Forelimb muscle (tissue), 1 donor: ENCODE measurements at places on chromosomes 2 and 18. TPM values are rescaled to one million over a fixed set of nuclear protein-coding genes. Genes with fewer than 3 reads are reported as not detected.

Gene BBS5
- 6.7 TPM for polyA plus RNA-seq

- no peak for DNase-seq
Observed at GRCh38 chr2:116223912-116224311, 1590.6 kb upstream of the DDX18 start.

GRCh38 chr2:75134860-75135259 lies 64.5 kb downstream of the TACR1 start:
- DNase-seq = no peak

- no peak for DNase-seq
Observed at GRCh38 chr2:141280037-141280436, 850.8 kb downstream of the LRP1B start.

Gene ALLC
- polyA plus RNA-seq = not detected

DNA sequence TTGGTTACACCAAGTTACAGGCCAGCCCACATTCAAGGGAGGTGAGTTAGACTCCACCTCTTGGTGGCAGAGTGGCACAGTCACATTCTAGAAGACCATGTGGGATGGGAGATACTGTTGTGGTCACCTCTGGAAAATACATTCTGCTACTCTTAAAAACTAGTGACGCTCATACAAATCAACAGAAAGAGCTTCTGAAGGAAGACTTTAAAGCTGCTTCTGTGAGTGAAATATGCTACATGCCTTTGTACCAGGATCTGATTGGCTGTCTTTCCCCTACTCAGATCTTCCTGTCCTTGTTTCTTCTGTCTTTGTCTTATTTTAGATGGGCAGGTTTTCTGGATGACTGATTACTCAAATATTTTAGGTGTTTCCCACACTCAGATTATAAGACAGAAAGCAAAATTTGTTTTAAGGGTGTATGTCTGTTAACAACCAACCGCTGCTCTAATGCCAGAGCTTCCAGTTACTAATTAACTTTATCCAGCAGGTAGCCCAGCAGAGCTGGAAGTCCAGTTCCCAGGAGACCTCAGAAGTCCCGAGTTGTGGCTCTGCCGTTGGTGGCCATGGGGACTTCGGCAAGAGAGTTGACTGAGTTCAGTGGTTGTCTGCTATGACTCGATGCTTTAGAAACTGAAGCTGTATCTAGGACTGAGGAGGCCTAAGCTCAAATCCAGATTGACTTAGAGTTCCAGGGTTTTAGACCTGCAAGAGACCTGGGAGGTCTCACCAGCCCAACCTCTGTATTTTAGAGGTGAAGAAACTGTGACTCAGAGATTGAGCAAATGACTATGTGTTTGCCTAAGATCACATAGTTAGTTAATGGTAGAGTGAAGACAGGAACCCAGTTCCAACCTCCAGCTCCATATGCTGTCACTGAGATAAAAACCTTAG lies 7.4 kb downstream of the IL1R2 start:
- no peak for DNase-seq

DNA sequence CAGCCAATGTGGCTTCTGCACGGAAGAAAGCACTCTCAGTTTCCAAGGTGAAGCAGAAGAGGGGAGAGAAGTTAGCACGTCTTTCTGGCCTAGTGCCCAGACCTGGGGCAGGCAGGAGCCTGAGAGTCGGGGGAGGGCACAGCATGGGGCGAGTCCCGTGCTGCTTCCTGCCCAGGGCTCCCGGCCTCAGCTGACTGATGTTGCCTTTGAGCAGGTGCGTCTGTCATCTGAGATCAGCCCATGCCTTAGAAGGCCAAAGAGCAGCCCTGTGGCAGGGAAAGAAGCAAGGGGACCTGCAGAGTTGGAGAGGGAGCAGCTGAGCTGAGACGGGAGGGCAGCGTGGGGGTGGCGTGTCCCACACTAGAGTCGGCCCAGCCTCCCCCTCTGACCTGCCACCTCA lies 3.3 kb downstream of the KCNIP3 start:
- no peak for DNase-seq

DNA sequence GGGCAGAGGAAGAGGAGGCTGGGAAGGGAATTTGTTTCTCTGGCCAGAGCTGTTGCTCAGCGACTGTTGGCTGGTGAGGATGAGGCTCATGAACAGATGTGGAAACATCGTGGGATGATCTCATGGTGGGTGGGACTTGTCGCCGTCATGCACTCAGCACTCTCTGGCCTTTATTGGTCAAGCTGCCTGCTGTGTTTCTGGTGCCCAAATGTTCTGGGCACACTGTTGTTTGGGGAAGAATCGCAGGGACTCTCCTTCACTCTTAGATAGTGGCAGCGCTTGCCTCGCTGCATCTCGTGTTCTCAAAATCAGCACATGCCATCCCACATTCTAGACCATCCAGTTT lies 145.6 kb downstream of the AGAP1 start:
- peak; percentile 91 for DNase-seq

- DNase-seq = no peak
Observed at GRCh38 chr2:22579341-22579740, 805.6 kb upstream of the KLHL29 start.

- DNase-seq = no peak
Observed at GRCh38 chr2:9939587-9940485, 11.7 kb upstream of the GRHL1 start.

- DNase-seq = no peak
Observed at GRCh38 chr18:45007531-45007930, 326.8 kb downstream of the SETBP1 start.

DNA sequence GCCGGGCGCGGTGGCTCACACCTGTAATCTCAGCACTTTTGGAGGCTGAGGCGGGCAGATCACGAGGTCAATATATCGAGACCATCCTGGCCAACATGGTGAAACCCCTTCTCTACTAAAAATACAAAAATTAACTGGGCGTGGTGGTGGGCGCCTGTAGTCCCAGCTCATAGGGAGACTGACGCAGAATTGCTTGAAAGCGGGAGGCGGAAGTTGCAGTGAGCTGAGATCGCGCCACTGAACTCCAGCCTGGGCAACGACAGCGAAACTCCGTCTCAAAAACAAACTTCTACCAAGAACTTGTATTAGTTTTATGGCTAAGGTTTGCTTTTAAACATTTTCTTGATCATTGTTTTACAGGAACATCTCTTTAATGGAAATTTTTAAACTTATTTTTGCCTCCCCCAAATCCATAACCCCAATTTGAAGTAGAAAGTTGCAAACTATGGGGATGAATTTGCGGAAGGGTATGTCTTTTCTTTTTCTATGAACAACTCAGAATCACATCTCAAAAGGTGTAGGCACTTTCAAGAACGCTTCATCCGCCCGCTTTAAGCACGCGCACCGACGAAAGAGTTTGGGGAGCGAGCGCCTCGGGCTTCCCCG lies 46.8 kb upstream of the PTMA start:
- DNase-seq = no peak

Gene POTEI
- 0.04 TPM for polyA plus RNA-seq

DNA sequence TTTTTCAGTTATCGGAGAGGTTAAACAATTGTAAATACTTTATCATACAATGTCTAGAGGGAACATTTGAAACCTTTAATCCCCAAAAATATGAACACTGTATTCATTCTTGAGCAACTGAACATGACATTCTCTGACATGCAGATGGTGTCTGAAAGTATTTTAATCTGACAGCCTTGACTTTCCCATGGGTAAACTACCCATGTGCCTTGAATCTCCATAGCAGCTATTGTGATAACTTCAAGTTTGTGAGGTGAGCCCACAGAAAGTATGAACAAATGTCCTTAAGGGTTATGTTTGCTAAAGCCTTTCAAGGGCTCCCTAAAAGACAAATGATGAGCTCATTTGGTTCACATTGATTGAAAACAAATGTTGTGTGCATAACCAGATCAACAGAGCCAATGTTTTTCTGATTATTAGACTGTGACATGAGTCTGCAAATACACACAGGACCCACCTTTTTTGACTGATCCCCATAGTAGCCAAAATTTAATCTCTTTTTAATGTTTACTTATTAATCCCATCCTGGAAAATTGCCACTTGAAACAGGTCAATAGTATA lies 1326.0 kb downstream of the LRP1B start:
- no peak for DNase-seq

Gene SATB2
- polyA plus RNA-seq = 2.4 TPM

DNA sequence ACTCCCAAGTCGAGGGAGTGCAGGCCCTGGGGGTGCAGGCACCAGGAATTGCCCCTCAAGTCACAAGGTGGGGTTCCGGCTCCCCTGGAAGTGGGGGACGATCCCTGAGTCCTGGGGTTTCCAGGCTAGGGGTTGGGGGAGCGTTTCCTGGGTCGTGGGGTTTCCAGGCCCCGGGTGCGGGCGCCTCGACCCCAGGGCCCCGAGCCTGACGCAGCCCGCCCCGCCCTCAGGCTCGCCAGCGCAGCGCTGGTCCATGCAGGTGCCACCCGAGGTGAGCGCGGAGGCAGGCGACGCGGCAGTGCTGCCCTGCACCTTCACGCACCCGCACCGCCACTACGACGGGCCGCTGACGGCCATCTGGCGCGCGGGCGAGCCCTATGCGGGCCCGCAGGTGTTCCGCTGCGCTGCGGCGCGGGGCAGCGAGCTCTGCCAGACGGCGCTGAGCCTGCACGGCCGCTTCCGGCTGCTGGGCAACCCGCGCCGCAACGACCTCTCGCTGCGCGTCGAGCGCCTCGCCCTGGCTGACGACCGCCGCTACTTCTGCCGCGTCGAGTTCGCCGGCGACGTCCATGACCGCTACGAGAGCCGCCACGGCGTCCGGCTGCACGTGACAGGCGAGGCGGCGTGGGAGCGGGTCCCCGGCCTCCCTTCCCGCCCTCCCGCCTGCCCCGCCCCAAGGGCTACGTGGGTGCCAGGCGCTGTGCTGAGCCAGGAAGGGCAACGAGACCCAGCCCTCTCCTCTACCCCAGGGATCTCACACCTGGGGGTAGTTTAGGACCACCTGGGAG lies 12.0 kb downstream of the SIGLEC15 start:
- no peak for DNase-seq

GRCh38 chr18:6199777-6200176 lies 214.9 kb downstream of the L3MBTL4 start:
- DNase-seq = no peak

- no peak for DNase-seq
Observed at GRCh38 chr2:149587950-149588487, 444 bp upstream of the MMADHC start.

DNA sequence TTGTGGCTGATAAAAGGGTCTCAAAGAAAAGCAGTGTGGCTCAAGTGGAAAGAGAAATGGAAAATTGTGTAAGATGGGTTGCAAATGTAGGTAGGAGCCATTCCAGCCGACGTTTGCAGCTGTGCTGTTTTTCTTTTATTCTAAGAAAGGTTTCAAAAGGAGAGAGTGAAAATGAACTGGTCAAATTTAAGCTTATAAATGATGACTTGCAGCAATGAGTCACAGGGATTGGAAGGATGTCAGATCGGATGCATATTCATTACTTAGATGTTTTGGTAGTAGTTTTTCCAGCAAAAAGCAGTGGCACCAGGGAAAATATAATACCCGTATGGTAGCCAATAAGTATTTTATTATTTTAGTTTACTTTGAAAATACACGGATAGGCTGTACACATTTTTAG lies 79.1 kb downstream of the LRRTM4 start:
- DNase-seq = no peak

DNA sequence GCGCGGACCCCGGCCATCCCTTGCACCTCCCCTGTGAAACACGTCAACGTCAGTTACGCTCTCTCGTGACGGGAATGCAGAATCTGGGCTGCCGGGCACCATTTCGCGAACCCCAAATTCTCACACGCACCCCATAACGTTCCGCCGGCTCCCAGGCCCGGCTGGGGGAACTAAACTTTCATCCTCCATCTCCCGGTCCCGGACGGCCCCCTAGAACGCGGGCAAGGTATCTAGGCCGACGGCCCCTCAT lies 544 bp downstream of the DNAJC27 start:
- DNase-seq = no peak

Gene ZNF521
- 43.7 TPM for polyA plus RNA-seq

- DNase-seq = no peak
Observed at GRCh38 chr2:177383935-177384334, 8.6 kb upstream of the AGPS start.

Gene CXCR2
- 0.18 TPM for polyA plus RNA-seq

Gene ARHGAP25
- polyA plus RNA-seq = 2.6 TPM

DNA sequence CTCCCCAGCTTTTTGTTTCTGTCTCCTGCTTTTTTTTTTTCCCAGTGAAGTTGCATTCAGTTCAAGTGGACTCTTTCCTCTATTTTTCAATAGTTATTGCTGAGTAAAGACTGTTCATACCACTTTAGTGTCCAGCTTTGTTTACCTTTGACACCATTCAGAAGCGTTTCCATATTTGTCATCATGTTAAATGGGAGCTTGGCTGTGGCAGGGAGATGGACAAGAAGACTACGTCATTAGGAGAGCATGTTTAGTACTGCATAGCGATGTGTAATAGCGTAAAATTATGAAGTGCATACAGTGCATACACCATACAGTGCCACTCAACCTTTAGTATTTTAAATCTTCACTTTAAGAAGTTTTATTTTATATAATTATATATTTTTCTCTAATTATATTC lies 655.9 kb downstream of the DCC start:
- no peak for DNase-seq

DNA sequence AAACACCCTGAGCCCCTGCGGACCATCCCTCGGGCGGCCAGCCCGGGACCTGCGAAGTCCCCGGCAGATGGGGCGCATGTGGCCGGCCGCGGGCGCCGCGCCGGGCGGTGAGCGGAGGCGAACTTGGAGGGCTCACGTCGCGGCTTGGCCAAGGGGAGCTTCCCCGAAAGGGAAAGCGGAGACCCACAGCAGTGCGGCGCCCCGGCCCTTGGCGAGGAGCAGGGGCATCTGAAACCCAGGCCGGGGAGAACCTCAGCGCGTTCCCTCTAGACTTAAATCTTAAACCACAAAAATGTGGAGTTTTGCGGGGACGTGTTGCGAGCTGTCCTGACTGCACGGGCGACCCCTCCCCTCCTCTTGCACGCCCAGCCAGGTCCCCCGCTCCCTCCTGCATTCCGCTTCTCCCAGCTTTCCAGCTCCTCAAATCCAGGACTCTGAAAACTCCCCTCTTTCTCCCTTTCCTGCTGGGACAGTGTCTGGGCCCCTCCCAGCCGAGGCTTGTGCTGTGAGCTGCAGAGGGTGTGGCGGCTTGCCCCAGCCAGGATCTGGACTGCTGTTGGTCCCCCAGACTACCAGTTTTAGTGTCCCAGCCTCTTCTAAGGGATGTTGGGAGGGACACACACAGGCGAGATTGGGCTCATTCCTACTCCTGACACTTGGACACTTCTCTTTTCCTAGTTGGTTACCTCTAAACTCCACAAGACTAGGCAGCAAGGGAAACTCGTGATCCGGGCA lies 1.3 kb downstream of the FMNL2 start:
- DNase-seq = no peak

- no peak for DNase-seq
Observed at GRCh38 chr2:20619624-20620024, 31.3 kb downstream of the HS1BP3 start.

Gene C1GALT1C1L
- polyA plus RNA-seq = 1.0 TPM

DNA sequence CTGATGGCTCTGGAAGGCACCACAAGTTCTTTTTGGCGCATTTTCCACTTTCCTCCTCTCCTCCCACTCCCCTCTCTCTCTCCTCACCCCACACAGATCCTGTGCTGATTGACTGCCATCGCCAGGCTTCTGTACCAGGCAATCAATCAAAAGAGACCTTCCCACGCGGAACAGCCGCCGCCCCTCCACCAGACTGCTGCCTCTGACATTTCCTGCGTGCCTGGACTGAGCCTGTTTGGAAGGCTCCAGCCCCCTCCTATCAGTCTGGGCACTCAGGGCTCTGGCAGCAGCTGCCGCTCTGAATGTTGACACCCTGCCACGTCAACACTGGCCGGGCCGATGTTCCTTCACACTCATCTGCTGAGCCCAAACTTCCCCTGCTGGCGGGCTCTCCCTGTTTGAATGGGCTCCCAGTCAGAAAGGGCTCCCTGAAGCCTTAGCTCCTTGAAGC lies 467.7 kb downstream of the EPHA4 start:
- DNase-seq = no peak

Gene LAMA1
- polyA plus RNA-seq = 1.8 TPM

GRCh38 chr2:7169593-7169992 lies 252.4 kb downstream of the RNF144A start:
- no peak for DNase-seq

Gene NOP58
- 61.9 TPM for polyA plus RNA-seq
